ENCODE measurements at places on chromosomes 11 and 22.

DNA sequence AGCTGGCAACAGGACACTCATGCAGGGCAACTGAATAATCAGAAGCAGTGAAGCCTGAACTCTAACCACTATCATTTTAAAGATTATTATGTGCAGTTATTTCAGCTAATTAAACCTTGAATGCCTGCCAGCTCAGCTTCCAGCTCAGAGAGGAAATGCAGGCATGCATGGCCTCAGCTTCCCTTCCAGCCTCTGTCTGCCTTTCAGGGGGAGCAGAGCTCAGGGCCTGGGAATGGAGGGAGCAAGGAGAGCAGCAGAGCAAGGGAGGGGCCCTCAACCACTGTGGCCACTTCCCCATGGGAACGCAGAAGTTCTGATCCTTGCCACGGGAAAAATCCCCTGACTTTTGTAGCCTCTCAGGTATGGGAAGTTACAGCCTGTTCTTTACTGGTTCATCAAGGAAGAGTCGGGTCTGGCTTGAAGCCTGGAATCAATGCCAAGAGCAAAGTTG, 32.5 kb upstream of the APLNR start:
- H3K4me1 ChIP-seq: no peaks in the 10 kb centered on the region
- no peak overlapping the region for H3K4me3 ChIP-seq
- H3K27me3 ChIP-seq: peaks cover 28% of the 10 kb centered on the region

DNA sequence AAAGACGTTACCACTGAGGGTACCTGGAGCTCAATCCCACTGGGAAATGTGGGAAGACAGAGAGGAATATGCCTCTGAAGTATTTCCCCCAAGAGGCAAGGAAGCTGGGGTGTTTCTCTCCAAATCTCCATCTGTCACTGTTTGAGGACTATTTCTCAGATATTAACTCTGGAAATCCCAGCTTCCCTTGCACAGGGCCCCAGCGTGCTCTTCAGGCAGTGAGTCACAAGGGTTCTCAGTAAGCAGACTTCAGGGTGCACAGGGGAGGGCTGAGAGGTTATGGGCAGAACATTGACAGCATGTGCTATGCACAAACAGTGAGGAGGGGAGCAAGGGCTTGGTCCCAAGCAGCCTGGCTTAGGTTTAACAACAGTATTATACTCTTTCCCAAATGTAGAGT, 60.9 kb upstream of the EED start:
- H3K36me3 ChIP-seq: peaks cover 2% of the 10 kb centered on the region
- peaks cover 26% of the 10 kb centered on the region for H3K4me1 ChIP-seq
- H3K27ac ChIP-seq: no peak overlapping the region

GRCh38 chr22:37498289-37498909, 12.2 kb upstream of the MFNG start:
- H3K27me3 ChIP-seq: no peaks in the 10 kb centered on the region
- no peak overlapping the region for H3K27ac ChIP-seq
- H3K4me1 ChIP-seq: peaks cover 17% of the 10 kb centered on the region
- no peaks in the 10 kb centered on the region for H3K36me3 ChIP-seq

GRCh38 chr11:75011357-75011756, 22.6 kb downstream of the NEU3 start:
- H3K27me3 ChIP-seq: no peaks in the 10 kb centered on the region
- H3K36me3 ChIP-seq: peaks cover 66% of the 10 kb centered on the region
- no peak overlapping the region for H3K27ac ChIP-seq

GRCh38 chr22:32661737-32662586, 139.5 kb upstream of the TIMP3 start:
- no peak for DNase-seq
- no peak overlapping the region for H3K27ac ChIP-seq
- no peak overlapping the region for H3K4me3 ChIP-seq
- no peaks in the 10 kb centered on the region for H3K36me3 ChIP-seq
- no peaks in the 10 kb centered on the region for H3K4me1 ChIP-seq

DNA sequence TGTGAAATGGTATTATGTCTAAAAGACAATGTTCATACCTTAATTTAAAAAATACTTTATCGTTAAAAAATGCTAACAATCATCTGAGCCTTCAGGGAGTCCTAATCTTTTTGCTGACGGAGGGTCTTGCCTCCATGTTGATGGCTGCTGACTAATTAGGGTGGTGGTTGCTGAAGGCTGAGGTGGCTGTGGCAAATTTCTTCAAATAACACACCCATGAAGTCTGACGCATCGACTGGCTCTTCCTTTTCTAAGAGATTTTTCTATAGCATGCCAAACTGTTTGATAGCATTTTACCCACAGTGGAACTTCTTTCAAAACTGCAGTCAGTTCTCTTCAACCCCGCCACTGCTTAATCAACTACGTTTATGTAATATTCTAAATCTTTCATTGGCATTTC, 33.6 kb downstream of the TCF20 start:
- H3K27ac ChIP-seq: no peak overlapping the region
- H3K4me1 ChIP-seq: peaks cover 70% of the 10 kb centered on the region
- H3K36me3 ChIP-seq: peaks cover 45% of the 10 kb centered on the region
- H3K27me3 ChIP-seq: no peaks in the 10 kb centered on the region
- no peak overlapping the region for H3K4me3 ChIP-seq
- no peak for DNase-seq

DNA sequence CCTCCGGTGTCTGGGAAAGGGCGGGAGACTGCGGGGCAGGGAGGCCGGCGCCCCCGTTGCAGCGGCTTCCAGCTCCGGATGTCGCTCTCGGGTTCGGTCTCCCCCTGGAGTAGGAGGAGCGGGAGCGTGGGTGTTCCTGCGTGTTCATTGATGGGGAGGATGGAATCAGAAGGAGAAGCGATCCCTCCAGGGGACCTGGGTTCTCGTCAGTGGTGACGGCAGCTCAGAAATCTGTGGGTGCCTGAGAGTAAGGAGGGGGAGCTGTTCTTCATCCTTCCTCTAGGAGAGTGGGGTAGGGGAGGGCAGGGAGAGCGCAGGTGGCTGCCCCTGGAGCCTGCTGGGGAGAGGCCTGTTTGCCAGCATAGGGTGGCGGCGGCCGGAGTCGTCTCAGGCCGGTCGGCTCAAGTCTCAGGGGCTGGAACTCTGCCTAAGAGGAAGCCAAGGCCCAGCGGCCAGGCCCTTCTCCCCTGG, 1.1 kb downstream of the UBASH3B start:
- peaks cover 5% of the 10 kb centered on the region for H3K27me3 ChIP-seq
- H3K4me1 ChIP-seq: peaks cover 49% of the 10 kb centered on the region
- peak overlapping the region; percentile 89 for H3K4me3 ChIP-seq

- H3K4me1 ChIP-seq: no peaks in the 10 kb centered on the region
- no peaks in the 10 kb centered on the region for H3K36me3 ChIP-seq
- no peak overlapping the region for H3K4me3 ChIP-seq
- DNase-seq: no peak
Measured at GRCh38 chr11:88059326-88059725, 115.9 kb downstream of the RAB38 start.

DNA sequence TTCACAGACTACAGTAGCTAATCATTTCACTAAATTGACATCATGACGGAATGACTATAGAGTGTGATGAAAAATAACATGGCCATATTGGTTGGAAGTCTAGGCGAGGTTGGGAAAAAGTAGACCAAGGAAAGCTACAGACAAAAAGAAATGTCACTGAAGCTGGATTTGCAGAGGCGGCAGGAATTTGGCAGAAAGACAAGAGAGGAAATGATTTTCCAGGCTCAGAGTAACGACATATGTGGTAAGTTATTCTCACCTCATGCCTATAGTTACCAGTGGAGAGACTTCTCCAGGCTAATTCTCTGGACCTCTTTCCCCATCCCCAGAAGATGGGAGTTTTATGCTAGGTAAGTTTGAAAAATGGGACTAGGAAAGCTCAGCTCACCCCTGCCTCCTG, 1005.8 kb upstream of the CCDC90B start:
- H3K4me3 ChIP-seq: no peak overlapping the region
- DNase-seq: no peak
- peaks cover 3% of the 10 kb centered on the region for H3K4me1 ChIP-seq
- H3K27me3 ChIP-seq: no peaks in the 10 kb centered on the region
- H3K27ac ChIP-seq: no peak overlapping the region

- DNase-seq: no peak
- H3K4me3 ChIP-seq: no peak overlapping the region
- H3K27me3 ChIP-seq: peaks cover 52% of the 10 kb centered on the region
- H3K36me3 ChIP-seq: no peaks in the 10 kb centered on the region
Measured at GRCh38 chr11:69580529-69580928, 60.4 kb upstream of the CCND1 start.
